AML-193 (cell line): ENCODE measurements at places on chromosomes 7 and 10.

- no peak for DNase-seq
Observed at GRCh38 chr10:13834581-13835286, 248.0 kb downstream of the PRPF18 start.

DNA sequence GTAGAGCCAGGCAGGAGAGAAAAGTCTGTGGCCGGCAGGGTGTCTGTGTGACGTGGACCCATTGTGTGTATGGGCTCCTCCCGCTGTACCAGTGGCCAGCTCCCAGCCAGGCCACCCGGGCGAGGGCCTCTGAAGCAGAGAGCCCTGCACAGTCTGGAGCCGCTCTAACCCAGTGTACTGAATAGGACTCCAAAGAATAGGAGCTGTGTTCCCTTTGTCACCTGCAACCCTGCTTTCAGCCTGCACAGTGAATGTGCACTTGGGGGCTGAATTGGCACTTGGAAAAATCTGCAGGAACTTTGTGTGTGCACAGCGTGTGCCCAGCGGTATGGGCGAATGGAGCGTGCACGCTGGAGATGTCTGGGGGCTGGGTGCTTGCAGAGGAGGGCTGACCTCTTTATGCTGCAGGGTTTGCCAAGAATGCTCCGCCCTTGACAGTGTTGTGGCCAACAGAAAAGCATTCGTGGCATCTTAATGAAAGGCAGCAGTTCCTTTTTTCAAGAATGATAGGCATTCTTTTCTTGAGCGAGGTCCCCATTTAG, 216.2 kb downstream of the AUTS2 start:
- no peak for DNase-seq

DNA sequence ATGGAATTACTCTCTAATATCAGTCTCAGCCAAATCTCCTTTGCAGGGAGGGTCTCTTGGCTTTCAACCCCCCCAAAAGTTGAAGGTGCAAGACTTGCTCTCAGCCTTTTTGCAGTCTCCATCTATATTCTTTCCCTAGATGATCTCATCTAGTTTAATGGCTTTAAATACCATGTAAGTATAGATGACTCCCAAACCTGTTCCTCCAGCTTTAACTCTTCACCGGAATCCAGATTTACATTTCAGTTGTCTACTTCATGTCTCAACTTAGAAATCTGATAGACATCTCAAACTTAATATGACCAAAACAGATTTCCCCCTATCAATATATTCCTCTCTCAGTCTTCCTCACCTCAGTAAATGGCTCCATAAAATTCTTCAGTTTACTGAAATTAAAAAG, 9.9 kb upstream of the TAS2R41 start:
- DNase-seq = no peak

DNA sequence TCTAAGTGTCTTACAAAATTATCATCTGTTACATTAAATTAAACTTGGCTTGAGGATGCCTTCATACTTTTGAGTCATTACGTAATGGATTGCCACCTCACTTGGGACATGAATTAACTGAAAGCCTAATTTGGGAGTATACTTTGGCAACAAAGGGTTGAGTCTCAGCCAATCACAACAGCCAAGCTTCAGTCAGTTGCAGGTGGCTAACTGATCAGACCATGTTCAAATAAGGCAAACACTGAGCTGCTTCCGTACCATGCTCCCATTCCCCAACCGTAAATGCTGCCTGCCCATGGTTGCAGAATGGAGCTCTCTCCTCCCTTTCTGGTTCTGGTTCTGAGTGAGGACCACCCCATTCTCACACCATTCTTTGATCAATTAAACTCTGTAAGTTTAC, 92.9 kb upstream of the STK17A start:
- no peak for DNase-seq

DNA sequence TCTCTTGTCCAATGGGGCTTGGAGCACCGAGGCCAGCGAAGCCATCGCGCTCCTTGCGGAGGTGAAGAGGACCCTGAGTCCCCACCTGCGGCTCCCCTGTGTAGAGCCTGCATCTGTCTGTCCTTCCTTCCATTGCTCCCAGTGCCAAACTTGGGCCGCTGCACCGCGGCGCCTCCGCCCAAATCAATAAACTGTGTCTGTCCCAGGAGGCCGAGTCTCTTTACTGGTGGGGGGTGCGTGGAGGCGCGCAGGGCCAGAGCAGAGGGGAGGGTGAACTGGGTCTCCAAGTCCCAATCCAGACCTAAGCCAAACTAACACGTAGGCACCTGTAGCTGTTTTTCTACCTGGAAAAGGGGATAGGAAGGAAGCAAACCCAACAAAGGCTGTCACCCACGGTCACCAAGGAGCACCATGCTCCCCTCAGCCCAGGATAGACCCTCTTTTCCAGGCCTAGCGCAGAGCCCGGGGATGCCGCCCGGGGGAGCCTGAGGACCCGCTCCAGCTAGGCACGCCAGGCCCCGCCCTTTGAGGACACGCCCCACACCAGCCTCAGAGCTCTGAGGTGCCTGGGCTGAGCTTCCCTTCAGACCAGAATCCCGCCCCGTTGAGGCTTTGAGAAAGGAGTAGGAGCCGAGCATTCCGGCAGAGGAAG, 1.2 kb upstream of the CHAT start:
- no peak for DNase-seq

DNA sequence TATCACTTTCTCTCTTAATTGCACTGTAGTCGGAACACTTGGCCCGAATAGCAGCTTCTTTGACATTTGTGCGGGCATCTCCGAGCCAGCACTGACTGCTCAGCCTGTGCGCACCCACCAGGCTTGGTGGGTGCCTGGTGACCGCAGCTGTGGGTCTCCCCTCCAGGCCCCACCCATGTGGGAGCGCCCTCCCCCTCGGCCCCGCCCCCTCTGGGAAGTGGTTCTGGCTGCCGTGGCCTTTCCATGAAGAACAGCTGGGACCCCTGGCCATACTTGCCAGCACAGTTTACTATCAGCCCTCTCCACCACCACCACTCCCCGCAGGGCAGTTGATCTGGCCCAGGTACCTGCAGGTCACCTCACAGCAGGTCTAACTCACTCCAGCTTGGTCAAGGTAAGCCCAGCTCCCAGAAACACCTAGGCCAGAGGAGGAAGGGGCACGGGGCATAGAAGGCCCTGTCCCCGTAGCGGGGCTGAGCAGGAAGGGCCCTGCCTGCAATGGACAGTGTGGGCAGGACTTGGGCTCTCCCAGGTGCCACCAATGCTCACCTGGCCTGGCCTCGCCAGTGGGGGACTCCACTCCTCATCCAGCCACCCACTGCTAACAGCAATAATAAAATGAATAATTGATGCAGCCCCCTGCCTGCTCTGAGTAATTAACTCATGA, 5.8 kb downstream of the RASGEF1A start:
- no peak for DNase-seq
